AML-193 (cell line): ENCODE measurements at places on chromosomes 2 and 18.
A peak's percentile ranks its signal among the peaks of the same experiment; 100 is the strongest.

DNA sequence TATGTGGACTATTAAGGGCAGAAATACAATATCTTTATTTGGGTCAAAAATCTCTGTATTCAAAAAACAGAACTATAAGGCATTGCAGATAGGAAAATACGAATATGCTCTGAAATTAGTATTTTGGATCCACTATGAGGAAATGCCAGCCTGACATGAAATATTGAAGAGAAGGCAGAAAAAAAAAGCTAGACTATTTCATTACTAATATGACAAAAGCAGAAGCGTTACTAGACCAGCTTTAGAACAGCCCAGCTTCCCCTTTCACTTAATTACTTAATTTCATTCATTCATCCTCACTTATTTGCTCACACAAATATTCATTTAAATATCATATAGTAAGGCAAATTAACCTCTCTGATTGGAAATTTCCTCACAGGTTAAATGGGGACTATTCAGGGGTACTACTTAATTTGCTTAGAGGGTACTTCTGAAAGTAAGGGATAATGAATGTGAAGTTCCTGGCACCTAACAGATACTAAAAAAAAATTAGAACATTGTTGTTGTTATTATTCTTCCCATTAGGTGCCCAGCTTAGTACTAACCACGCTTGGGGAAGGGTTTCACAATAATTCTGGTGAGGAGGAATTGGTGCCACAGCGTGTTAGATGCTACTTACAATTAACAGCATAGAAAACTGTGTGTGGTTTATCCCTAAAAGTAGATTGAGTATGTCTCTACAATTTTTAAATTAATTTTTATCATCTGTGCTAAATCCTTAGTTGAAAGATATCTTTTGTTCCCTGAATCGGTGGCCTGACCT lies 71.1 kb upstream of the CTLA4 start:
- no peak for DNase-seq

DNA sequence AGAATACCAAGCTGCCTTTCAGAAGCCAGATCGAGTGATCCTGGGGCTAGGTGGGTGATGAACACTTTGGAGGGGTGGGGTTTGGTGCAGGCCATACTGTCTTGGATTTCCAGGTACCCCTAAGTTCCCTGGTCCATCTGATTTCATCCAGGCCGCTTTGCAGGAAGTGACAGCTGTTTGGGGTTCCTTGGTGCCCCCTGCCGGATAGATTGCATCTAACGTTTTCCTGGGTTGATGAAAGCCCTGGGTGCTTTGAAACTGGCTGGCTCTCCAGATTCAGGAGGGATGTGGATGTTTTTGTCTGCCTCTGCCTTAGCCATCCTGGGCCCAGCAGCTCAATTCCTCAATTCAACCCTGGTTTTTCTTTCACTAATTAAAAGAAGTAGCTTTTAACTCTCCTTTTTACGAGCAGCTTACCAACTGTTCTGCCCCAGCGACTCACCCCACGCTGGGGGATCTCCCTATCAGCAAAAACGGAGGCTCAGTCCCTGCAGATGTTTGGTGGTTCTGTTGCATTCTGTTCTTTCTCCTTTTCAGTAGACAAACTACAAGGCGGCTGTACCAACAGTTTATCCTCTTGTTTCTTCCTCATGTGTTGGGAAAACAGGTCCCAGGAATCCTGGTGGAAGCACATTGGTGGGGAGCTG lies 37.1 kb downstream of the ARHGEF4 start:
- DNase-seq: peak; percentile 59

- DNase-seq: no peak
Measured at GRCh38 chr2:109155553-109156451, 26.8 kb downstream of the SH3RF3 start.

DNA sequence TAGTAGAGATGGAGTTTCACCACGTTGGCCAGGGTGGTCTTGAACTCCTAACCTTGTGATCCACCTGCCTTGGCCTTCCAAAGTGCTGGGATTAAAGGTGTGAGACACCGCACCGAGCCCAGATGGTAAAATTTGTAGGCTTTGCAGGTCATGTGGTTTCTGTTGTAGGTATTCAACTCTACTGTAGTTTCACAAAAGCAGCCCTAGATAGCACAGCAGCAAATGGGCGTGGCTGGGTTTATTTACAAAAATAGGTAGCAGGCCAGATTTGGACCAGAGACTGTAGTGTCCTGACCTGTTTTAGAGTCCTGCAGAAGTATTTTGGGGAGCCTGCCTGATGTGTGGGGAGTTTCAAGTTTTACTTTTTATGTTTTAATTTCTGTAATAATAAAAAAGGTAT lies 84.1 kb upstream of the RASGRP3 start:
- DNase-seq: no peak

DNA sequence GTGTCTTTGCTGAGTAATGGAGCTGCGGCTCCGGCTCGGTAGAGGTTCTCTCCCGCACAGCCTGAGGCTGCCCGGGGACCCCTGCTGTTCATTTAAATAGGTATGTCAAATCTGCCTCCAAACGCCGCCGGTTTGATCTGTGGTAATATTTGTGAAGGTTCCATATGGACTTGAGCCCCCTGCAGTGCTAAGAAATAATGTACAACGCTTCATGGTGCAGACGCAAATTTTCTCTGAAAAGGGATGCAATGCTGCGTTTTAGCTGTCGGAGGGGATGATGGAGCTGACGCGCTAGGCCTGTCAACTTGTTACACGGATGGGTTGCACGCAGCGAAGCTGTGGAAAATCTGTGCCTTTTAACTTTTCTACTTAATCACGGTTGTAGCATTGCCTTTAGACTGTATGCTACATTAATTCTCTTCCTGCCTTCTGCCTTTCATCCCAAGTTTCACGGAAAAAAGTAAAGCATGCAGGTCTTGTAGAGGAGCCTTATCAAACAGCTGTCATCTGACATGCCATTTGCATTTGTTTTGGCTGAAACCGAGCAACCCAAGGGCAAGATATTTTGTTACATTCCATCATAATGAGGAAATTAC lies 43.2 kb downstream of the MRPS9 start:
- DNase-seq: no peak

DNA sequence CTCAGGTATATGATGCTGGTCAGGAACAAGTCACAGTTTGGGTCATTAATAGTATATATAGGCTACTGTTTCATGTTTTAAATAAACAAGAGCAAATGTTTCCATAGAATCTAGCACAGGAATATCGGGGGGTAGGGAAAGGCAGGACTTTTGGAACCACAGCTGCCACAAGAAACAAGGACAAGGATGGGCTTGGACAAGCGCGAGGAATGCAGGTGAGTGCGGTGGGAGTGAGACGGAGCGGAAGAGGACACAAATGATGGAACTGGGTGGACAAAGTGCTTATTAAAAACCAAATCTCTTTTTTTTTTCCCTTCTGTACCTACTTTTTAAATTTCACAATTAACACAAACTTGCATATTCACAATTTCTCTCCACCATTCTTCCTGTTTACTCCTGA lies 49.1 kb downstream of the SNORC start:
- no peak for DNase-seq

- no peak for DNase-seq
Measured at GRCh38 chr2:172079416-172079815, 5.9 kb upstream of the DLX1 start.

DNA sequence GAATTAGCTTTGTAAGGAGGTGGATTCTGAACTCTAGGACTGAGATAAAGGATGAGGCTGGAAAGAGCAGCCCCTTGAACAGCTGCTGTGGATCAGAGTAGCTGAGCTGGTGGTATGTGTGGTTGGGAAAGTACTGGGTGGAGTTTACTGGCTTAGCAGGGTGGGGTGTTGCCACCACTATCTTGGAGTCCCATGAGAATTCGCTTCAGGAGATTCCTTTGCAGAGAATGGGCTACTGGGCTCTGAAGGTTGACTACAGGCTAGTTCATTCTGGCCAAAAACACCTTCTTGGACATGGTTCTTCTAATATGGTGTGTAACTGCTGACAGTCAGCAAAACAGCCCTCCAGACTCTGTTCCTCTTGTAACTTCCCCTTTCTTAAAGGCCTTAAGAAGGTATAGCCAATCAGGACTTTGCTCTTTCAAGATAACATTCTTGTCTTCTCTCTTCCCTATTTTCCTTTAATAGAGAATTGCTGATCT lies 52.7 kb downstream of the TET3 start:
- peak; percentile 96 for DNase-seq

GRCh38 chr2:179260224-179260623 lies 4.4 kb downstream of the SESTD1 start:
- no peak for DNase-seq
